Stimulated activated CD8-positive, alpha-beta memory T cell treated with anti-CD3 and anti-CD28 coated beads, Interleukin-2, amount 100 ng/mL, for 1 hour (primary cell): ENCODE measurements at places on chromosomes 16 and 17.

GRCh38 chr16:89318871-89319630 lies 101.5 kb downstream of the ZNF778 start:
- DNase-seq = no peak

DNA sequence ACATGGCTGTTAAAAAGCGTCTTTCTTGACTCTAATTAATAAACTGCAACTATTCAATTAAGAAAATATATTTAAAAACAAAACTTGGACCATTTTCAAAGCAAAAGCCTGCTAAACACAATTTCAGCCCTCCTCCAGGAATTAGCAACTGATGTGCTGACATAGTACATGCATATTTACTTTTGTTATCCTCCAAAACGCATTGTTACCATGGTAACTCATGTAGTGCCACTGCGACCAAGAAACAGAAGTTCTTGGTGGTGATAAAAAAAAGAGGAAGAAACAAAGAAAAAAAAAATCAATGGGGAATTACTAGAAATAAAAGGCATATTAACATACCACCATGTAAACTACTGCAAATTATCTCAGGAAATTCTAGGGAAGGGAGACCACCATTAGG lies 793.4 kb upstream of the CDH8 start:
- no peak for DNase-seq

DNA sequence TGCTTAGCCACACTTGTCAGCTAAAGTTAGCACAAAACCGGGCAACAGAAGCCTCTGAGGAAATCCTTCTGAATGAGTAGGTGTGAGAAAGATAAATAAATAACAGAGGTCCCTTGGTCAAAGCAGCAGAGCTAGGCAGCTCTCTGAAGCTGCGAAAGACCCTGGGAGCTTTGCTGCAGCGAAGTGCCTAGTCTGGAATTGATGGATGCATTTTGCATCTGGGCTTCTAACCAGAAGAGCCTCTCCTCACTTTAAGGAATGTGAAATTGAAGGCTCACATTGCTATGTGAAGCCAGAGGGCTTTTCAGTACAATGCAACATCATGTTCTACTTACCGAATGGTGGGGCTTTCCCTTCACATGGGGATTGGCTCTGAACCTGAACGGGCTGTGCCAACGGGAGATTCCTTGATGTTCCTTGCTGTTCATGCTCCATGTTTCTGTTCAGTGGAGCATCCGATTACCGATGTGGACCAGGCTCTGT lies 274.6 kb downstream of the HS3ST3B1 start:
- no peak for DNase-seq

DNA sequence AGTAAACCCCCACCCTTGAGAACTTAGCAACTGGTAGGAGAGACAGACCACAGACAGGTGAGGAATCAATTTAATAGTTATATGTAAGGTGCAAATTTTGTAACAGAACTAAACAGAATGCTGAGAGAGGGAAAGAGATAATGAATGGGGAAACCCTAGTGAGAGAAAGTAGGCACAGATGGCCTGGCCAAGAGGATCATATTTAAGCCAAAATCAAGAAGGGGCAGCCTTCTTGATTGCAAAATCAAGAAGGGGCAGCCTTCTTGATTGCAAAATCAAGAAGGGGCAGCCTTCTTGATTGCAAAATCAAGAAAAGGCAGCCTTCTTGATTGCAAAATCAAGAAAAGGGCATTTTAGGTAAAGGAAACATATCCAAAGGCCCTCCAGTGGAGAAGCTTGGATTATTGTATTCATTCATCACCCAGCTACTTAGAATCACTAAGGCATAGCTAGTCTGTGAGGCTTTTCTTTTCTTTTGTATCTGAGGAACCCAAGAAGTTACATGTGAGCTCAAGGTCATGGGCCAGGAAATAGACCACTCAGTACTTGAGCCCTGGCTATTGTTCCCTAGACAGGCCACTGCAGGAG lies 190.6 kb downstream of the CYLD start:
- DNase-seq = no peak

DNA sequence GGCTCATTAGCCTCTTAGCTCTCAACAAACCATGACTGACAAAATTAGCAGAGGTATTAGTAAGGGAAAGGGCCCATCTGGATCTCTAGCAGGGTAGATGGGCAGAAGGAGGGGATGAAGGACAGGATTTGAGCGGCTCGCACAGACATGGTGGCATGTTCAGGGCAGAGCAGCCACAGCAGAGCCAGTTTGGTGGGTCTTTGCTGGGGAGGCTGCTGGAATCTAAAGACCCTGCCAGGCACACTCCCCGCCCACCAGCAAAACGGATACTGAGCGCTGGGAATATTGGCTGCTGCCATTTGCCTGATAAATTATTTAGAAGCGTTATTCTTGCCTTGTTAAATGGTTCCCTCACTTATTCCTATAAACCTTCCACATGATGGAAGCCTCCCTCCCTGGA lies 20.7 kb upstream of the NAT9 start:
- DNase-seq = no peak

GRCh38 chr17:77453613-77454241 lies 313.0 kb downstream of the SEC14L1 start:
- no peak for DNase-seq

GRCh38 chr17:14308965-14309879 lies 8.3 kb downstream of the HS3ST3B1 start:
- DNase-seq = peak; percentile 83

DNA sequence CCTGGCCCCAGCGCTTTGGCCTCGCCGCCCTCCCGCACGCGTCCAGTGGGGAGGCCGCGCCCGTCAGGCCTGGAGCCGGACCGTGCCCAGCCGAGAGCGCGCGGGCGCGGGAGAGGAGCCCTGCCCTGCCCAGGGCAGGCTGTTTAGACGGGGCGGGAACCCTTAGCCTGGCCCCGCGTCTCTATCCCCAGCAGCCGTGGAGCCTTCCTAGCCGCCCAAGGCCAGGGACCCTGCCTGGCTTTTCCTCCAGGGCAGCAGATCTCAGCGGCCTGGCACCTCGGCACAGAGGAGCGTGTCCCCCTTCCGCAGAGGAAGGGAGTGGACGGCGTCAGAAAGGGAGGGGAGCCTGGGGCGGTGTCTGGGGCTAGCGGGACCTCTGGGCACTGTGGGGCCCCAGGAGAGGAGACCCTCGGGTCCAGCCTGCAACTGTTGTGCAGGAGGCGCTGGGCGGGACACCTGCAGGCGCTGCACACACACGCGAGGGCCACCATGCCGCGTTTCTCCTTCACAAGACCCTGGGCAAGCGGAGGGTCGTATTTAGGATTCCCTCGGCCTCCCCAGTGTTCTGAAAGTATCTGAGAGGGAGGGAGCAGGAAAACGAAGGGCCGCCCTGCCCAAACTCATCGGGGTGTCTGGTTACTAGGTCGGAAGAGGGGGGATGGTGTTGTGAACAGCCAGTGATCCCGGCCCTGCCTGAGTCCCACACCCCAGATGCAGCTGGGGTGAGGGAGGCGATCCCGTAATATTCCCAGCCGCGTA lies 2.3 kb upstream of the NPTX1 start:
- no peak for DNase-seq

DNA sequence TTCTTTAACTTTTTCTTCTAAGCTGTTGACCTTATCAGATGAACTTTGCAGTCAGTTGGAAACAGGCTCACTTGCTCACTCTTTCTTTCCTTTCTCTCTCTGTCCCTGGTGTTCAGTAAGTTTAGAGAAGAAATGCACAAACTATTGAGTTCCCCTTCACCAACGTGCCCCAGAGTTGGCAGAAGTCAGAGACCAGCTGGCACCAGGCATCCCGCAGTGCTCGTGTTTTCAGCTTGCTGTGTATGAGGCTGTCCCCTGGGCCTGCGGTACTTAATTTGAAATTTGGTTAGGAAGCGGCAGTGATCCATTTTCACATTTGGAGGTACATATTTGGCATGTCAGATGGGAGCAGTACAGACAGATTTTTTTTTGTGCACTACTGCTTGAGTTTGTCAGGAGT lies 258.6 kb downstream of the SNX29 start:
- DNase-seq = no peak

- DNase-seq = no peak
Measured at GRCh38 chr16:87678618-87679017, 76.3 kb downstream of the JPH3 start.

DNA sequence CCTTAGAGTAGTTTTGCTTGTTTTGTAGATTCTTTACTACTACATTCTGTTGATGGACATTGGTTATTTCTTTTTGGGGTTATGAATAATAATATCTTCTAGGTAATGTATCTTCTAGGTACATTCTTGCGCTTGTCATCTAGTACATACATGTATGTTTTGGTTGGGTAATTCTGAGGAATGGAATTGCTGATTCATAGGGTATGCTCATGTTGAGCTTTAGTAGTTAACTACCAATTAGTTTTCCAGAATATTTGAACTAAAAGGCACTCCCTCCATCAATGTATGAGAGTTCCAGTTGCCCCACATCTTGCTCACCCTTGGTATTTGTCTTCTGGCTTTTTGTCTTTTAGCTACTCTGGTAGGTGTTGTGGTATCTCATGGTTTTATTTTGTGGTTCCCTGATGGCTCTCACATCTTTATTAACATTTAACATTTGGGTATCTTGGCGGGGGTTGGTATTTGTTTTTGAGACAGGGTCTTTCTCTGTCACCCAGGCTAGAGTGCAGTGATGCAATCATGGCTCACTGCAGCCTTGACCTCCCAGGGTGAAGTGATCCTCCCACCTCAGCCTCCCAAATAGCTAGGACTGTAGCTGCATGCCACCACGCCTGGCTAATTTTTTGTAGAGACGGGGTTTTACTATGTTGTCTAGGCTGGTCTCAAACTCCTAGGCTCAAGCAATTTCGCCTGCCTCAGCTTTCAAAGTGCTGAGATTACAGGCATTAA lies 47.1 kb downstream of the SLC6A4 start:
- DNase-seq = no peak

DNA sequence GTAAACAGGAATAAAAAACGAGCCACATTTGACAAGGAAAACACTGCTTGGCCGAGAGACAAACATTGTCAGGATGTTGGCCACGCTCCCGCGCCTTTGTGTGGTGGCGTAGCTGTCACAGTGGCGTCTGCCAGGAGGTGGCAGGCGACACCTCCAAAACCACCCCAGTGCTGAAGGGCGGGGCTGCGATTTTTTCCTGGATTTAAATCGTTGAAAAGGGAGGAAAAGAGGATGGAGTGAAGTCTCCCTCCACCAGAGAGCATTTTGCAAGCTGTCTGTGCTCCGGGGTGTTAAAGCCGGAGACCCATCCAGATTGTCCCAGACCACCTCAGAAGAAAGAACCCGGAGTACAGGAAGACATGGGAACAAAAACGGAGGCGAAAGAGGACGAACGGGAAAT lies 12.7 kb downstream of the MRM3 start:
- no peak for DNase-seq

DNA sequence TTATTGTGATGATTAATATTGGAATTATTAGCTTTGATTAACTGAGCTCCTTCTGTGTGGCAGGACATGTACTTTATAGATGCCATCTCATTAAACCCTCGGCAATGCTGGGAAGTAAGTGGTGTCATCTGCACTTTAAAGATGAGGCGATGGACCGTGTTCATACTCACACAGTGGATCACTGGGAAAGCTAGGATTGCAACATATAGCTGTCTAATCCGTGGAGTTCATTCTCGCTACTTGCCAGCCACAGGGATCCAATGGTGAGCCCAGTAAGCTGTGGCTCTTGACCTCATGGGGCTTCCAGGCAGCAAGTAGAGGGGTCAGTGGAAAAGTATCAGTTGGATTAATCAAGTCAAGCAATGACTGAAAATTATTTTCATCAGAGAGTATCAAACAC lies 587.9 kb downstream of the CDH13 start:
- no peak for DNase-seq

DNA sequence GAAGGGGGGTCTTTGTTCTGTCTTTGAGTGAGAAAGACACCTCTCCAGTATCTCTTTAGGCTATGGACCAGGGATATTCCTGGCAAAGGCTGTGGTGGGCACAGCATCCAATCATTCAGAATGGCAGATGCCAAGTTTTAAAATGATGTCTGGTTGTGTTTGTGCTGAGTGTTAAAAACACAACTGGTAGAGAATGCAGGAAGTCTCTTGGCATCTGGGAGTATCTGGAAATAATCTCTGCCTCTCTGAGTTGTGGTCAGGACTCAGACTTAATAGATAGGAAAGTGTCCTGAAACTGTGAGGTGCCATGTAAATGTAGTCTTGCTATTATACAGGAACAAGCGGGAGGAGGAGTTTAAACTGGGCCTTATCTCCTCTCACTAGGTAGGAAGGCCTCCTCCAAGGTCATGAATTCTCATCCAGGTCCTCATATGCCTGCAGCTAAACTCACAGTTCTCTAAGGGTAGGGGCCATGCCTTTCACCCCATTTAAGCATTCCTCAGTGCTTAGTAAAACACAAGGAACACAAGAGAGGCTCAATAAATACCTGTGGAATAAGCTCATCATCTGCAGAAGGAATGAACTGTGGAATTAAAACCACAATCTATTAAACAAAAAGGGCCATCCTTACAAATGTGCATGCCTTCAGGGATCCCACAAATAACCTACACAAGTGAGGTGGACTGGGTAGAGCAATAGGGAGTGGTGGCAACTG lies 317.6 kb downstream of the CBLN1 start:
- DNase-seq = no peak

DNA sequence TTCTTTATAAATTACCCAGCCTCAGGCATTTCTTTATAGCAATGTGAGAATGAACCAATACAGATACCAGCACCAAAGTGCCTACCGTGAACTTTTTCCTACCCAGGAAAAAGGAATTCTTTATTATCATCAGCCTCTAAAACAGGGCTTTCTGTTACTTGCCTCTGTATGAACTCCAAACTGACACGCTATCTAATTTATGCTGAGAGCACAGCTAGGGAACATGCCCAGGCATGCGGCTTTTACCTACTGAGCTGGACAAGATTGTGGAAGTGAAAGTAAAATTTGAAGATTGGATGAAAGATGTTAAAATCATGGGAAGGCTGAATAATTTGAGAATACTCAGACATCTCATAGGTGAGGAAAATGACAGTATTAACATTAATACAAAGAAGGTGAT lies 24.4 kb upstream of the ADCY9 start:
- no peak for DNase-seq

DNA sequence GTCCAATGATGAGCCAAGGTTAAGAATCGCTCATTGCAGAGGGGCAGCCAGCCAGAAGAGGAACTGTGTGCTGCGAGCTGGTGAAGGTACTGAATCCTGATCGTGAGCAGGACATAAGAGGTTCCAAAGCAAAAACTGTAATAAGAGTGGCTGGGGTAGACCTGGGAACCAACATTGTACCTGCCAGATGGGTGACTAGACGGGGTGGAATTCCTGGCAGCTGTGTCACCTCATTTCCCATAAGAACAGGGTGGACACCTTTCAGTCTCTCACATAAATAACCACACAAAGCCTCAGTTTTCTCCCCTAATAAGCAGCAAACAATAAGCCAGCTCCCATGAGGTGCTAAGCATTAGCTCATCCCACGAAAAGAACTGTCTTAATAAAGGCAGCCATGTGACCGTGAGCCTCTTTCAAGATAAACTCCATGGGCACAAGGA lies 290.3 kb downstream of the SOX9 start:
- DNase-seq = no peak

DNA sequence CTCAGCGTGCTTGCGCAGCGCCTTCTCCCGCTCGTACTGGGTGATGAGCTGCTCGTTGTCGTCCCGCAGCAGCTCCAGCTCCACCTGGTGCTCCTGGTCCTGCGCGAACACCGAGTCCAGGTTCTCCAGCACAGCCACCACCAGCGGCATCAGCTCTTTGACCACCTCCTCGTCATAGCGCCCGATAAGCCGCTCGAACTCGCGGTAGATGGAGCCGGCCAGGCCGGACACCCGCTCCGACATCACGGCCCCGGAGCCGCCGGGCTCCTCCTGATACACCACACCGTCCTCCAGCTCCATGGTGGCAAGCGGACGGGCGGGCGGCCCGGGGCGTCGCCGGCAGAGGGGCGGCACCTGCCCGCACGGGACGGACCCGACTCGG lies 320 bp downstream of the SPAG9 start:
- no peak for DNase-seq
